ENCODE measurements at places on chromosomes 5 and 9.

GRCh38 chr5:51961154-51961562 lies 577.9 kb downstream of the ISL1 start:
- DNase-seq = no peak

GRCh38 chr5:153460421-153460820 lies 30.0 kb upstream of the GRIA1 start:
- DNase-seq = no peak

- no peak for DNase-seq
These were observed 161.6 kb upstream of the TSLP start for GRCh38 chr5:110909950-110910349.

DNA sequence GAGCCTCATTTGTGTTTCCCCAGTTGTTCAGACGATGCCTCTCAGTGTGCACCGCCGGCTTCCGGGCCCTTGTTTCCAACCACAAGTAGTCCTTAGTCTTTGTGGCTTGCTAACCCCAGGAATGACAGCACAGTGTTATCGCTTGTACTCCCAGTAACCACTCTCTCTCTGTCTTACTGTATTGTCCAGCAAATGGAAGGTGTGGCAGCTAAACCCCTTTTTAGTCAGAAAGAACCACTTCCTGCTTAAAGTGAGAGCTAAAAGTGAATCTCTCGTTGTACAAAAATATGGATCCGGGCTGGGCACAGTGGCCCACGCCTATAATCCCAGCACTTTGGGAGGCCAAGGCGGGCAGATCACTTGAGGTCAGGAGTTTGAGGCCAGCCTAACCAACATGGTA lies 61.3 kb downstream of the ENC1 start:
- peak; percentile 48 for DNase-seq

- no peak for DNase-seq
These were observed 84.1 kb downstream of the SNX18 start for GRCh38 chr5:54601411-54602230.

- no peak for DNase-seq
These were observed 76.1 kb downstream of the TLE1 start for GRCh38 chr9:81613002-81613812.

- no peak for DNase-seq
These were observed 33.5 kb downstream of the MOCS2 start for GRCh38 chr5:53076014-53076583.

DNA sequence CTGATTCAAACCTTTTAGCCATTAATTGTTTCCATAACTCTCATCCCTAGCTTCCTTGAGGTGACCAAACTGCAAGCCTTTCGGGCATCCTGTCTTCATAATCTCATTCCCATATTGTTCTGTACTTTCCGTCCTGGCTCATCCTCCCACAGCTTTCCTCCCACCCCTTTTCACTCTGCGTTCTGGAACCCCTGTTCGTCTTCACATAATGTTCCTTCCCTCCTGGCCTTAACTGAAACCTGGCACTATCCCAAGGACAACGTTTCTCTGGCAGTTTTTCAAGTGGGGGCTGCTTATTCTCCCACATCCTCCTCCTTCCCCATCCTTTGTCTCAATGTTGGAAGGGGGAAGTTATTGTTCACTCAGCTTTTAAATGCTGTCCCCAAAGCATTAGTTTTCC lies 1.5 kb downstream of the ZNF189 start:
- no peak for DNase-seq

- DNase-seq = no peak
These were observed 45.8 kb downstream of the EPB41L4B start for GRCh38 chr9:109274884-109275730.

DNA sequence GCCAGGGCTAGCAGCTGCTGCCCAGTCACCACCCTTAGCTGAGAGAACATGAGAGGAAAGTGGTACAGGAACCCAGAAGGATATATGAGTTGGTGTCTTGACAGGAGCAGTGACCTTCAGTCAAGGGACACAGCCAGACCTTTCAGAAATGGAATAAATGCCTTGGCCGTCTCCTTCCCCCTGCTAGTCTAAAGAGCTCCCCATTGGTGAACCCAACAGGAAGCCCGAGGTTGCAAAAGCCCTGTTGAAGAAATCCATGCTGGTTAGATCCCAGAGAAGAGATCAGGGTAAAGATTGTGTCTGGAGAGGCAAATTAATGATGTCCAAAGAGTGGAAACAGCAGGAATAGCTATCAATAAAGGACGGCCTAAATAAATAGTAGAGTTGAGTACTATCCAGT lies 244.5 kb downstream of the NR3C1 start:
- no peak for DNase-seq

DNA sequence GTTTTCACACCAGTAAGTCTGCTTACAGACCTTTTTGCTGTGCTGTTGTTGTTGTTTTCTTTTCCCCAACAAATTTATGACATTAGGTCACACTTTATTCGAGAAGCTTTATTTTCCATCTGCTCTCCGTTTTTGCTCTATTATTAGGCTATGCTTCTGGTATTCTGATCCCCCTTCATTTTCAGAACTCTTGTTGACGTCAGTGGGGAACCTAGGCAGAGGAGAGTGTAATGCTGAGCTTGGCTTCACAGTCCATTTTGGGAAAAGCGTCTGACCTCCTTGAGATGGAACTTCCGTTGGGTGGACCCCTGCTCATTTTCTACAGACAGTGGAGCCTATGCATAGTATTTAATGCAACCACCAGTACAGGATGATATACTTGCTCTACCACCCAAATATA lies 387.9 kb upstream of the MEF2C start:
- no peak for DNase-seq

DNA sequence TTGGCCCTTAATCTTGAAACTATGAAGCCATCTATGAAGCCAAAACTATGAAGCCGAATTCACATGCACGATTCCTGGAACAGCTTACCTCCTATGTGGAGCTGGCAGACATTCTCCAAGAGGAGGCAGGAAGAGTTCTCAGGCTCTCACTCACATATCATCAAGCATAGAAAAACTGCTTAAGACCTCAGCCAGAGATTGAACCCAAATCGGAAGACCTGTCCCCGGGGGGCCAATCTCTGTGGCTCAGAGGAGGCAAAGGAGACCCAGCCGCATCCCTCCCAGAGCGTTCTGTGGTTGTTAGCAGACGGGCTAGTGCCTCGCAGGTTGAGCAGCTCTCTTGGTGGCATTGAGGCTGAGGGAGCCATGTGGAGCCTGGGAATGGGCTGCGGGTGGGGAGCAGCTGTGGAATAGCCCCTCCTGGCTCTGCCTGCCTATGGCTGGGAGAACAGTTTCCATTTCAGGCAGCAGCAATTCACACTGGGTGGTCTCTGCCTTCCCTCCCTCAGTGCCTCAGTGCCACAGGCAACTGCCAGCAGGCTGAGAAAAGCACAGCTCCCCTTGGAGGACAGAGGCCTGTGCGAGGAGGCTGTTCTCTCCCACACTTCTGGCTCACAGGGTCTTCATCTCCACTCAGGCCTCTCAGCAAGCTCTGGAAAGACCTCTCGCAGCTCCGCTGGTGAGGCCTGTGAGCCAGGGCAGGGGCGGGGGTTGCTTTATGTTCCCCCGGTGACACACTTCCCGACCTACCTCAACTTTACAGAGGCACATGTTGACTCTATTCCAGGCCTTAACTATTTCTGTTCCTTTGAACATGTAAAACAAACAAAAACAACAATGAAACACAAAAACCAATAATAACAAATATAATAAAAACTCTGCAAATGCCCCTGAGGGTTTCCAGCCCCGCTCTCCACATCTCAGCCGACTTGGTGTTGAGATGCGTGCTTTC lies 17.4 kb upstream of the TMEM174 start:
- DNase-seq = no peak

- no peak for DNase-seq
These were observed 59.7 kb downstream of the ABCA1 start for GRCh38 chr9:104868303-104868686.

- no peak for DNase-seq
These were observed 45.9 kb downstream of the ABCA1 start for GRCh38 chr9:104882086-104882485.

DNA sequence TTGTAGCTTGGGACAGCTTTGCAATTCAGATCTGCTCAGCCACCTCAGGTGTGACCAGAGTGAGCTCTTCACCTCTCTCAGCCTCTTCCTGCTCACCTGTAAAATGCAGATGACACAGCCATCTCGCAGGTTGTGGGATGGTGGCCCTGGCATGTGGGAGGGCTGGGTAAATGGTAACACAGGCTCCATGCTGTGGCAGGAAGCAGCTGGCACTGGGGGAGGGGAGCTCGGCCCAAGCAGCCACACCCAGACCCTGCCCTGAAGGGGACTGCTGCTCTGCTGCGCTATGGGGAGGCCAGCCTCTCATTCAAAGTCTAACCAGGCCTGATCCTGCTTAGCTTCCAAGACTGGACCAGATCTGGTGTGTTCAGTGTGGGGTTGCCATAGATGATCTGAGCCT lies 24.1 kb downstream of the PHF2 start:
- DNase-seq = no peak

DNA sequence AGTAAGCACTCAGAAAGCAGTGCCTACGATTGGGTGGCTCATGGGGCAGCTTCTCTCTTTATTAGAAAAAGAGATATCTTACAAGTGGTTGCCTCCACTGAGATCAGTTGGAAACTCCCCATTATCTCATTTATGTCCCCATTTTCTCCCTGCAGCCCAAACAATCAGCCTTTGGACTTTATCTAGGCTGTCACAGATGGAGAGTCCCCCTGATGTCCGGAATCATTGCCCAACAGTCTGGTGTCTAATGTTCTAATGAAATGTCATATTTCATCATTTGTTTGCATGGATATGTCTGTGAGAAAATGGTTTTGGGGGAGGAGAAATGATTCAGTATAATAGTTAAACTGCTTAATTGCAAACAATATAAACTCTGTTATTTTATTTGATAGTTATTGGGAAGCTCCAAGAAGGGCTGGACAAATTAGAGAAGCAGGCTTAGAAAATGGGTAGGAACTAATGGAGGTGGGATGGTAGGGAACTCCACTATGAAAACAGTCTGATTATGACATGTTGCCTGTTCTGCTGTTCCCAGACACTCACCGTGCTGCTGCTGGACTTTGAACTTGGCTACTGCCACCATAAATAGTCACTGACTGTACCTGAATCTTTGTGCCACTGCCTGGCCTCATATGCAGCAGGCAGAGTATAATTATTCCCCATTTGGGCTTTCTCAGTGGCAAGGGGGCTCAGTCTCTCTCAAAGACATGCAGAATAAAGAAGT lies 38.3 kb upstream of the SMAD5 start:
- no peak for DNase-seq

- no peak for DNase-seq
These were observed 53.7 kb downstream of the LHFPL2 start for GRCh38 chr5:78594610-78595457.

GRCh38 chr5:119269061-119269944 lies 86.5 kb upstream of the TNFAIP8 start:
- DNase-seq = no peak

DNA sequence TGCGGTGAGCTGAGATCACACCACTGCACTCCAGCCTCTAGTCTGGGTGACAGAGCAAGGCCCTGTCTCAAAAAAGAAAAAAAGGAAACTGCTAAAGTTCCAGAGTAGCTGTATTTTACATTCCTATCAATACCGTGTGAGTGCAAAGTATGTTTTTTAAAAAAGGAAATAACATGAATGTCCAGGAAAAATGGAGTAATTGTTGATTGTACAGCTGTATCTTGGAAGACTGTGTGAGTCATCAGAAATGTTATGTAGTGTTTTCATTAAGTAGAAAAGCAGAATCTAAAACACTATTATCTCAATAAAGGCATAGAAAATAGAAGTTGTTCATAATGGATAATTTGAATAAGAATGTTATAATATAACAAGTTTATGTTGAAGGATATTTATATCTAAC lies 53.9 kb downstream of the ZCCHC7 start:
- DNase-seq = no peak

Data from activated CD4-positive, alpha-beta T cell treated with anti-CD3 and anti-CD28 coated beads, Interleukin-2, amount 50 U/mL, for 24 hours (primary cell).